Stimulated activated CD4-positive, alpha-beta T cell treated with anti-CD3 and anti-CD28 coated beads, Interleukin-2, amount 100 ng/mL, for 48 hours (primary cell): ENCODE measurements at places on chromosomes 6 and 20.

DNA sequence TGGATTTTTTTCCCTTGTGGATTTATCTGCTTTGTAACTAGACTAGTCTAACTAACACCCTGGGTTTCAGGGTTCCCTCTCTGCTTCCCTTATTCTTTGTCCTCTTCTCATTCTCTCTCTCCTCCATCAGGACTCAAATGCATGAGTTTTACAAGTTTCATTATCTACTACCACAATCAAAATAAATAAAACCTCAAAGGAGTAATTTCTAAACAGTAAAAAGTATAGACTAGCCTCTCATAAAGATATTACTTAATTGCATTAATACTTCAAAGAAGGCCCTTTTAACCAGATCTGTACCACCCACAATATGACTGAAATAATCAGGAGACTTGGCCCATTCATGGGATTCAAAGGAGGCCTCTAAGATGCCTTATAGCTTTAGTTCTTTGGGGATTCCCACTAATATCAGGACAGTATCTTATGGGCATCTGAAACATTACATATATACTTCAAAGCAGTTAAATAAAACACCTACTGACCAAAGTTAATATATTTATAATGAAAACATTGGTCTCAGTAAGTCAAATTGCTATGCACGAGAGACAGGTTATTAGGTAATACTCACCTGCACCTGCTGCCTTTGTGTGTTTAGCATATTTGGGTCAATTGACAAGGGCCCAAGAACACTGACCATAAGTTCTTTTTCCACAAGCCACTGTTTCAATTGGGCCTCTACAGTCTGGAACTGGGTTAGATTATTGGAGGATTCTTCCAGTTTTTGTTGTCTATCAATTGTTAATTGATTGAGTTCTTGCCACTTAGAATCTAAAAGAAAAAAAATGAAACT lies 85.7 kb downstream of the DST start:
- DNase-seq, result no peak

GRCh38 chr6:34912715-34913464 lies 23.8 kb downstream of the ANKS1A start:
- DNase-seq, result peak; percentile 10

- no peak for DNase-seq
Observed at GRCh38 chr20:41998539-41999341, 380.6 kb upstream of the CHD6 start.

DNA sequence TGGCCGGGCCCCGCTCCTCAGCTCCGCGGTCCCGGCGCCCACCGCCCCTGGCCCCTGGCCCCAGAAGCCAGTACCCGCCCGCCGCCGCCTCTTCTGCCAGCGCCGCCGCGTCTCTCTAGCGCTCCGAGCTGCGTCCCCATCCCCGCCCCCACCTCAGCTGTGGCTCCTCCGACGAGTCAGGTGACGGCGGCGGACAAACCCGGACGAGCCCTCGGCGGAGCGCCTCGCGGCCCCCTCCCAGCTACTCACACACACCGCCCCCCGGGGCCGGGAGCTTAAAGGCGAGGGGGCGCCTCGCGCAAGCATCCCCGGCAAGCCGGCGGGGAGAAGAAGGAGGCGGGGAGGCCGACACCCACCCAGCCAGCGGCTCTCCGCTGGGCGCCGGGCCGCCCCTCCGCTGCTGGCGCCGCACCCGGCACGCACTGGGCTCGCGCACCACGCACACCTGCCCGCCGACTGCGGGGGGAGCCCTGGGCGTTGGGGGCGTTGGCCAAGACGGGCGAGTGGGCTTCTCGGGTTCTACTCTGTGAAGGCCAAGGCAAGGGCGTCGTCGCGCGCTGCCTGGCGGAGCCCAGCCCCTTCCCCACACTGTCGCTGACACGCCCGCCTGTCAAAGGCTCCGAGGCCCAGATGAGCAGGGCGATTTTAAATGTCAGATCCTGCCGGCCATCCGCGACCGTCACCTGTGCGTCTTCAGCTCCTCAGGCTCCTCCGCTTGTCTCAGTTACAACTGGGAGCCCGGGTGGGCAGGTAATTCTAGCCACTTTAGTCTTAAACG lies at the start of gene SNAP91:
Gene SNAP91 (minus strand): TSS at position 132 of the 778 bp plus-strand sequence. CDS start 1,174 bp downstream, outside the sequence.
- no peak for DNase-seq

DNA sequence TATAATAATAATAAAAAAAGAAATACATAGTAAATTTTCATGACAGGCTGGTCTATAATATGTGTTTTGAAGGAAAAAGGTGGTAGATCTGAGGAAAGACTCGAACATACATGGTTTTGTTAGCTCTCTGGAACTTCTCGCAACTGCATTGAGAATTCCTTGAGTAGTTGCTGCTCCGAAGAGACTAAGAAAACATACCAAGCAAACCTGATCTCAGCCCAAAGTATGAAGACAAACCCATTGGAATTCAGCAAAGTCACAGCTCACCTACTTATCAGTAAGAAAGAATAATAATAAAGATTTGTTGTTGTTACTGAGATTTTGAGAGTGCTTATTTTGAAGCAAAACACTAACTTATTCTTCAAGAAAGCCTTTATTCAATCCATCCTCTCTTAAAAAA lies 1107.1 kb upstream of the EYS start:
- DNase-seq, result no peak

GRCh38 chr6:126614642-126615504 lies 275.0 kb downstream of the CENPW start:
- no peak for DNase-seq

- peak; percentile 38 for DNase-seq
Observed at GRCh38 chr20:51631011-51631950, 88.8 kb upstream of the NFATC2 start.

GRCh38 chr6:157561414-157561790 lies 180.4 kb downstream of the ZDHHC14 start:
- no peak for DNase-seq

- DNase-seq, result no peak
Observed at GRCh38 chr20:15111654-15112053, 774.2 kb upstream of the FLRT3 start.

- no peak for DNase-seq
Observed at GRCh38 chr6:18277237-18278006, 13.1 kb upstream of the DEK start.

DNA sequence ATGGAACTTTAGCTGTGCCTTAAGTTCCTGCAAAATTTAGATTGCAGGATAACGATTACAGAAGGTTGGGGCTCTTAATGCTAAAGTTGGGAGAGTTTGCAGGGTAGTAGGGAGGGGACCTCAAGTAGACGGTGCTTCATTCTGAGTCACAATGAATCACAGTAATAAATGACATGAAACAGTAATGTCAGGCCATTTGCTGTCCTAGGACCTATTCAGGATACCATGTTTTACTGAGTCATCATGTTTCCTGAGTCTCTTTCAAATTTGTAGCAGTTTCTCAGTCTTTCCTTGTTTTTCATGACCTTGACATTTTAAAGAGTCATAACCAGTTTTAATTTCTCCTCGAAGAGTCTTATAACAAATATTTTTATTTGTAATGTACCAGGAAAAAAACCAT lies 406.9 kb upstream of the MAP3K7 start:
- DNase-seq, result no peak

DNA sequence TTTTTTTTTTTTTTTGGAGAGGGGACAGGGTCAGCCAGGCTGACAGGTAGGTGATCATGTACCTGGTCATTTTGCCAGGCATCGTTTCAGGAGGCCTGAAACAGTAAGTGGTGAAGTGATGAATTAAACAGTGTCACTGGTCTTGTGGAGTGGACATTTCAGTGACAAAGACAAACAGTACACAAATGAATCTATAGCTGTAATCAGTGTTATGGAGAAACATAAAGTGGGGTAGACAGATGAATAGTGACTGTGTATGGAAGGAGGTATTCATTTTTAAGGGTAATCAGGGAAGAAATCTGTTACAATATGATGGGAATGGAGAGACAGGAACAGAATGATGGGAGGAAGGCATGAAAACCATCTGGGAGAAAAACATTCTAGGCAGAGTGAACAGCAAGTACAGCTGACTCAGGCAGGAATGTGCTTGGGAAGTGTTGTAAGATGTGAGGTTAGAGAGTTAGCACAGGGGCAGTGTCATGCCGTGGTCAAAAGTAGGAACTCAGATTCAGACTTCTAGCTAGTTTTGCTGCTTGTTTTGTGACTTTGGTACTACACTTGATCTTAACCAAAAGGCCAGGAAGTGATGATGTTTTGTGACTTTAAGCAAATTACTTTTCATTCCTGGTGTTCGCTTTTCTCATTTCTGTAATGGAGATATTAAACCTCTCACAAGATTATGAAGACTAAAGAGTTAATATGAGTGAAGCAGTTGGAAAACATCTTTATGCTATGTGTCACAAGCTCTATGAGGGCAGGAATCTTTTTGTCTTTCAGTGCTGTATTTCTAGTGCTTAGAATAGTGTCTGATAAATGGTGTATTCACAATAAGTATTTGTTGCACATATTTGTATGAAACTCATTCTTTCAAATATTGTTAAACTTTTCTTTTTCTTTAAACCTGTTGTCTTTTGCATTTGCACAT lies 43.4 kb downstream of the QKI start:
- DNase-seq, result no peak

DNA sequence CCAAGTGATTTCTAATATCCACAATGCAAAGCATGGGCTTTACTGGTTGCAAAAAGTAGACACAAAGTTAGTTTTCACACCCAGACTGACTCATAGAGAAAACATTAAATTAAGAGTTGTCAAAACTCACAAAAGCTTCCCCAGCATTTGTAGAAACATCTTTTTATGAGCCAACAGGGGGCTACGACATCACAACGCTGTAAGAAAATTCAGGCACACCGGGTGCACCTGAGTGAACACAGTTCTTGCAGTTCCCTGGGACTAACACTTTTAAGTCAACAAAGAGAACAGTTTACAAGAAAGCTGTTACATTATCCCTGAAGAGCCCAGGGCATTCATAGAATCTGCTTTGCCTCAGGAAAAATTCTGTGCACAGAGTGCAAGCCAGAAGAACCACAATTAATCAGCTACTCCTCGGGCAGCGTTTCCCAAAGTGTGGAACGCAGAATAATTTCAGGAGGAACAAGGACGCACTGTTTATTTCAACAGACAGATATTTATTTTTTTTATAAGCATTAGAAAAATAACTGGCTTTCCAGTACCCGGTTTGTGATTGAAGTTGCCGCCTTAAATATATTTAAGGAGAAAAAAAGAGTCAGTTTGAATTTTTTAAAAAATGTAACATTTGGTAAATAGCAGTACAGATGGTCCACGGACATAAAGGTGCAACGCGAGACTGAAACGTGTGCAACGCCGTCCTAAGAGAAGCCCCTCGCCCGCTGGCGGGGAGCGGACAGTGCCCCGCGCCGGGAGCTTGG lies 1.2 kb downstream of the NCOA5 start:
- no peak for DNase-seq
